ENCODE measurements at places on chromosomes 5 and 9.
A peak's percentile ranks its signal among the peaks of the same experiment; 100 is the strongest.

- no peak for DNase-seq
Observed at GRCh38 chr9:114850871-114851270, 45.0 kb upstream of the TNFSF15 start.

- no peak for DNase-seq
Observed at GRCh38 chr5:176550275-176550831, 1.2 kb downstream of the CDHR2 start.

DNA sequence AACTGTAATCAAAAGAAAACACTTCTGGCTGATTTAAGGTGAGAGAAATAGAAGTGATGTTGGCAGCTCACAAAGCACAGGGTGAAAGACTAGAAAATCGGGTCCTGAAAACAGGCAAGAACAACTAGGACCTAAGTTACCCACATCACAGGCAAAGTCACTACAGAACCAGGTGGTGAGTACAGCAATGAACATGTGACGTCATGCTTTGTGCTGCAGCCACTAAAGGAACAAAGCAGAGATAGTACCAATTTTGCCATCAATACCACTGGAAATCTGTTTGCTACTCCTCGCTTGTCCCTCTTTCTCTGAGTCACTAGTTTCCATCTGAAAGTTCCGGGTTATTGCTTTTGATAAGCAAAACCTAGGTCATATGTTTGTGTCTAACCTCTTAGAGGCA, 326.7 kb downstream of the GABRB2 start:
- DNase-seq = no peak

- DNase-seq = peak; percentile 17
Observed at GRCh38 chr5:74056789-74057164, 430.8 kb downstream of the ARHGEF28 start.

DNA sequence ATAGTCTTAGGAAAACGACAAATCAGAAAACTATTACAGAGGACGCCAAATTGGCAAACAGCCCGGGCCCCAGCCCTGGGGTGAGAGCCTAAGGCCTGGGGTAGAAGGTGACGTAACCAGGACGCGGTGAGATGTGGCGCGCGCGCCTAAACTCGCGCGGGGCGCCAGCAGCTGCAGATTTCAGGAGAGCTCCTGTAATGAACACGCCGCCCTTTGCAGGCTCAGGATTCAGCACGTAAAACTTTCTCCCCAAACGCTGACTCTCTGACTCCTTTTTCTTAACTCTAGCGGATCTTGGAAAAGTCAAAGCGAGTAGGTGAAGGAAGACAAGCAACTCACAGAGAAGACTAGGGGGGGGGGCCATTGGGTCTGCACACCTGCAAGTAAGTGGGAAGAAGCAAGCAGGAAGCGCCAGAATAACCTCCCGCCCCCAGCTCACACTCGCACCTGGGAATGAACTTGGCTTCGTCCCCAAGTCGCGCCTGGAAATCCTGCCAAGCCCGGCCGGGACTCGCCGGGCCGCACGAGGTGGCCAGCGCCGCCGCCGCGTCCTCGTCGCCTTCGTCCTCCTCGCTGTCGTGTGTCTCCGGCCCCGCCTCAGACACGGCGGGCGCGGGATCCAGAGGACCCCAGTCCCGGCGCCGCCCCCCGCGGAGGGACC, 822 bp downstream of the RASEF start:
- DNase-seq = no peak

DNA sequence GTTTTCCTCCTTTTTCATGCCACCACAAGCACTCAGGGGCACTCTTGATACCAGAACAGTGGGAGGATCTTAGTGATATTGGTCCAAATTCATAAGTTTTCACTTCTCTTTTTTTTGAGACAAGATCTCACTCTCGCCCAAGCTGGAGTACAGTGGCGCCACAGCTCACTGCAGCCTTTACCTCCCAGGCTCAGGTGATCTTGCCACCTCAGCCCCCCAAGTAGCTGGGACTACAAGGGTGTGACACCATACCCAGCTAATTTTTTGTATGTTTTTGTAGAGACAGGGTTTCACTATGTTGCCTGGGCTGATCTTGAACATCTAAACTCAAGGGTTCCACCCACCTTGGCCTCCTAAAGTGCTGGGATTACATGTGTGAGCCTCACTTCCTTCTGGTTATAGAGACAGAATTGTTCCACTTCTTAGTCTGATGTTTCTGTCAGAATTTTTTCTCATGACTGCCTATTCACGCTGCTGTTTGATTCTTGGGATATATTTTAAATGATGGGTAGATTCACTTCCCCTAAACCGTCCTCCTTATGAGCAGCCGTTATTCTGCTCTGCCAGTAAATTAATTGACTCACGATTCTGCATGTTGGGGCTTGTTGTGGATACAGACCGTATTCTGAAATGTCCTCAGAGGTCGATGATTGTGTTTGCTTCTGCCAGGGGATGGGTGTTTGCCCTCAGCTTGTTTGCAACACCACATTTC, 30.8 kb downstream of the MTAP start:
- no peak for DNase-seq

DNA sequence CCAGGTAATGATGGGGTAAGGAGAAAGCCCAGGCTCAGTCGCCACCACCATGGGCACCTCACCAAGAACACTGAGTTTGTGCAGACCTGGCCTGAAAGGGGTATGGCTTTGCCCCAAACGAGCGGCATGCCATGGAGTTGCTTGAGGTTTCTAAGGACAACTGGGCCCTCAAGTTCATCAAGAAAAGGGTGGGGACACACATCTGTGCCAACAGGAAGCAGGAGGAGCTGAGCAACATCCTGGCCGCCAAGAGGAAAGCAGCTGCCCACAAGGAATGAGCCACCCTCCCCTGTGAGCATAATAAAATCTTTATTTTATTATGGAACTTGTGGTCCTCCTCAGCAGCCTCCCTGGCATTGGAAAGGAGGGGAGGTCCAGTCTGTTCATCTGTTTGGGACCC, 23.8 kb downstream of the CD14 start:
- DNase-seq = peak; percentile 21

DNA sequence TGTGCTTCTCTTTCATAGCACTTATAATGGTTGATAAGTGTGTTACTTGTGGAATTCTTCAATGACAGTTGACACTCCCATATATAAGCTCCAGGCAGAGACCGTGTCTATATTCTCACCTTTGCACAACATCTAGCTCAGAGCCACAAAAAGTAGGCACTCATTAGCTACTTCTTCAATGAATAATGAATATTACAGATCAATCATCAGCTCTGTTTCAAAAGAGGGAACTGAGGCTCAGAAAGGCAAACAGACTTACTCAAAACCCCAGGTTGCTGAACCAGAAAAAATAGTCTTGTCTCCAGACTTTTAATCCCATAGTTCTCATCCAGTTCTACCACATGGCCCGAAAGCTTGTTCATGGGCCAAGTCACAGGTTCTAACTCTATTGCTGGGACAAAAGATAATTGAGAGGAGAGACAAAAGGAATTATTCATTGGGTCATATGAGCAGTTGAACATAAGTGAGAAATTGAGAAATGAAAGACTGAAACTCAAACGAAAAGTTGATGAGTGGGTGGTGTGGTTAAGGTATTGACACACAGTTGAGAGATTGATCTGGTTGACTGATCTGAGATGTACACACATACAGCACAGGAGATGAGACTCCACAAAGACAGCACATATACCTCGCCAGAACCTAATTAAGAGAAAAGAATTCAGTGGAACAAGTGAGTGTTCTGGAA, 381.6 kb downstream of the EFNA5 start:
- DNase-seq = no peak

- no peak for DNase-seq
Observed at GRCh38 chr5:140118302-140118936, 4.5 kb downstream of the PURA start.

DNA sequence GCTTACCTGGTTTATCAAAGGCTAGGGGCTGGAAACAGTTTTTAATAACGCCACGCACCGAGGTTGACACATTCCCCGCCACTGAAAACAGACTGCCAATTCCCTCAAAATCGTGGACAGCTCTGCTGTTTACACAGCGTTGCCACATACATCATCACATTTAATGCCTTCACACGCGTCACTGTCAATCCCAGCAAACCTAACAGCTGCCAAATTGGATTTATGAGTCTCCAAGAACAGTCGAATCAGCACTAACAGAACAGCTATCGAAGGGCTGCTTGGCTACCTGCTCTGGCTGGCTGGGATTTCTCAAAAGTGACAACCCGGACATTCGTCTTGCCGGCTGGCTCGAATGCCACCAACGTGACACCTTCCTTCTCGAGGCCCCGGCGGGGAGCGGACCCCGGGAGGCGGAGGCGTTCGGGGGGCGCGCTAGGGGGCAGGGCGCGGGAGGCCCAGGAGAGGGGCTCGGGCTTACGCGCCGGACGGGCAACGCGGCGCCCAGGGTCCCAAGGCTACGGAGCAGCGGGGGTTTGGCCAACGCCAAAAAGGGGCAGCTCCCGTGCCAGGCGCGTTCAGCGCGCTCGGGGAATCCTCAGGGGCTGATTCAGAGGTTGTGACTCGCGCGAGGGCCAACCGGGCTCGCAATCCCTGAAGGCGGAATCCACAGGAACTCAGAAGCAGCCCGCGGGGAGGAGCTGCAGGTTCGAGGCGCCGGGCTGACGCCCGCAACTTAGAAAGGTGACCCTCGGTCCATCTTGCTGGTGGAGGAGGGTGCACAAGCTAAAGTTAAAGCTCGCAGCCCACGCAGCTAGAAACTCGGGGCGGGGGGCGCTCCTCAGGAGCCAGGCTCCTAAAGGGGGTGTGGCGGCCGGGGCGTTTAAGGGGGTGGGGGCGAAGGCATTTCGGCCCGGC, 1.2 kb downstream of the CDC14B start:
- DNase-seq = peak; percentile 68

GRCh38 chr5:122942164-122942914, 94.2 kb downstream of the PPIC start:
- no peak for DNase-seq

GRCh38 chr5:168364151-168364661, 72.8 kb downstream of the WWC1 start:
- no peak for DNase-seq

GRCh38 chr5:22918511-22918910, 65.4 kb upstream of the CDH12 start:
- no peak for DNase-seq

- DNase-seq = no peak
Observed at GRCh38 chr5:125325488-125326149, 579.2 kb upstream of the ZNF608 start.

DNA sequence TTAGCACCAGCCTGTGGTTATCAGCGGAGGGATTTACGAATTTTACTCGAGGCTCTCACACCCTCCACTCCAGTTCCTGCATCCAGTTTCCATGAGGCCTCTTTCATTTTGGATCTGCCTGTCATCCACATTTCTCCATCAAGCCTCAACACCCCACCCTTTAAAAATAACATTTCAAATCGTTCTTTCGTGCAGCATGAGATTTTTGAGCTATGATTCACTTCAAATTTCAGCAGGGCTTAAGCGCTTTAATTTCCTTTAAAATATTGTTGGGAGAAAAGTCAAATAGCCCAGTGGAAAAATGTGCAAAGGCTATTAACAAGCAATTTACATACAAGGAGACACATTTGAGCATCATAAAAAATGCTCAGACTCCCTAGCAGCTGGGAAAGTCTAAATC, 103.2 kb downstream of the MSX2 start:
- DNase-seq = no peak

DNA sequence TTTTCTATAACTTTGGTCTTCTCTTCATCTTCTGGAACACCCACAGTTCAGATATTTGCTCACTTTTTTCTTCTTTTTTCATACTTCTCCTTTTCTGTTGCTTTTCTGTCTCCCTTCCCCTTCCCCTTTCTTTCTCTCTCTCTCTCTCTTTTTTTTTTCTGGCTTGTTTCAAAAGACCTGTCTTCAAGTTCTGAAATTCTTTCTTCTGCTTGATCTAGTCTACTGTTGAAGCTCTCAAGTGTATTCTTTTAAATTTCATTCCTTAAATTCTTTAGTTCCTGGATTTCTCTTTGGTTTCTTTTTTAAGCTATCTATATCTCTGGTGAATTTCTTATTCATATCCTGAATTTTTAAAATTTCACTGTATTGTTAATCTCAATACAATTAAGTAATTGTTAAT, 11.2 kb downstream of the ALG2 start:
- DNase-seq = no peak

- no peak for DNase-seq
Observed at GRCh38 chr9:128936171-128936865, 11.1 kb downstream of the DOLK start.

GRCh38 chr5:51829691-51830090, 446.4 kb downstream of the ISL1 start:
- DNase-seq = no peak

DNA sequence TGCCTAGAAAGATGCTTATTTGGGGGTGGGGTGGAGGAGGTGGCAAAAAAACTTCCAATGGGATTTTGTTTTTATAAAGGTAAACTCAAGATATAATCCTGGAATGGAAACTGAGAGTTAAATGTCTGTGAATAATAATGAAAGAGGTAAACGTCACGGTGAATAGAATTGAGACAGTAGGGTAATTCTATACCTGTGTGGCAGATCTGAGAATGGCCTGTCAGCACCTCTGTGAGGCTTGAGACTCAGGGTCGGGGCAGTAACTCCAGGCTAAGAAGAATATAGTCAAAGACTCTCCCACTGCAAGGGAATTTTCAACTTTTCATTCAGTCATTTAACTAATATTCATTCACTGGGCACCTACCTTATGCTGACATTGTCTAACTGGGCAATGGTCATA, 581.2 kb upstream of the ZNF608 start:
- no peak for DNase-seq

- DNase-seq = no peak
Observed at GRCh38 chr9:1580215-1580614, 434.9 kb upstream of the SMARCA2 start.

DNA sequence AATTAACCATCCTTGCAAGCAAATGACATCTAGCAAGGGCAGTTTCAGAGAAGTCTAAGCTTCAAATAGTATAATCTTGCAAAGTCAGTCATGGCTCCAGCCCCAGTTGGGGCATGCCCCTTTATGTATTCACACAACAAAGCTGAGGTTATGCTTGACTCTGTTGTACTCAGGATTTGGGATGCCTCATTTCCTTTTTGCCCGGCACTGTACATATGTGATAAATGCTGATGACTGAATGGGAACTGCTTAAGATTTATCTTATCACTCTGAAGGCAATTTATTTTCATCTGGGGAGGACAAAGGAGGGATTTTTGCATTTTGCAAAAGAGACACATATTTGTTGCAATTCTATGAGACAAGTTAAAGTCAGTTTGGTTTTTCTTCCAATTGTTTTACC, 219.2 kb downstream of the TRPM3 start:
- no peak for DNase-seq

DNA sequence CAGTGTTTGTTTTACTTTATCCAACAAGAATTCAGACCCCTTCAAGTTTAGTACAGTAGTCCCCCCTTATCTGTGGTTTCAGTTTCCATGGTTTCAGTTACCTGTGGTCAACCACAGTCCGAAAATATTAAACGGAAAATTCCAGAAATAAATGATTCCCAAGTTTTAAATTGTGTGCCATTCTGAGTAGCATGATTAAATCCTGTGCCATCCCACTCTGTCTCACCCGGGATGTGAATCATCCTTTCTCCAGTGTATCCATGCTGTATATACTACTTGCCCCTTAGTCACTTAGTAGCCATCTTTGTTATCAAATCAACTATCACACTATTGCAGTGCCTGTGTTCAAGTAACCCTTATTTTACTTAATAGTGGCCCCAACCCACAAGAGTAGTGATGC, 153.8 kb upstream of the RASA1 start:
- DNase-seq = peak; percentile 66

All from AG08395 (cell line).